GM23338 (cell line): ENCODE measurements at places on chromosomes 11 and 22.

GRCh38 chr11:132245403-132246385, 875.3 kb downstream of the NTM start:
- DNase-seq, result peak; percentile 48

DNA sequence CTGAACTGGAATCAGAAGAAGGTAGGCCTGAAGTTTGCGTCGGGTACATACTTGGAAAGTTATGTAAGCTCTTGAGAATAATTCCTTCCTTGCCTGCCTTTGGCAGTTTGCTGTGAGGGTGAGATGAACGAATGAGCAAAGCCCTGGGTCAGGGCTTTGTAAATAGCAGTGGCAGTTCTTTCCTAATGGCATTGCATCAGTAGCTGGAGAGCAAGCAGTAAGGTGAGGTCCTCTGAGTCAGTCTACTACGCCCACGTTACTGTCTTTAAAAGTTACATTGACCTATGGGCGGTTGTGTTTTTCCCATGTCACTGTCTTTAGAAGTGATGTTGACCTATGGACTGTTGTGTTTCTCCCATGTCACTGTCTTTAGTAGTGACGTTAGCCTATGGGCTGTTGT, 179.1 kb upstream of the E2F8 start:
- DNase-seq, result no peak

- DNase-seq, result no peak
Measured at GRCh38 chr11:84906995-84907394, 720.1 kb downstream of the DLG2 start.

DNA sequence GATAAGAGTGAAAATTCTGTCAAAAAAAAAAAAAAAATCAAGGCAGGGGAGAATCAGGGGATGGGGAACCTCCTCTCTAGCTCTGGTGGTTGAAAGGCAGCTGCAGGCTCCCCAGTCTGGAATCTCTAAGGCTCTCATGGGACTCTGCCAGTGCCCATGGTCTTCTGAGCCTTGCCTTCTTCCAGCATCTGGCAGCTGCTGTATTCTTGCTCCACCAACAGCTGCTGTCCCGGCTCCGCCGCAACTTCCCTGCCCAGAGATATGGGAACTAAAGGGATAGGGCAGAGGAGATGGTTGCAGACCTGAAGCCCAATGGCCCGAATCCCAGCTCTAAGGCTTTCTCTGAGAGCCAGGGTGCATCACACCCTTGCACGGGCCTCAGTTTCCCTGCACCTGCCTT, 49.5 kb upstream of the PHF21B start:
- no peak for DNase-seq
